ENCODE measurements at places on chromosomes 4 and X. TPM values are rescaled to one million over a fixed set of nuclear protein-coding genes. Genes with fewer than 3 reads are reported as not detected.

DOK7 gene
- not detected for total RNA-seq

HTN3 gene
- total RNA-seq: not detected

TSPAN7 gene
- total RNA-seq: 0.34 TPM

PCDH18 gene
- 0.15 TPM for total RNA-seq

HOPX gene
- total RNA-seq: 93.4 TPM

SYNPO2 gene
- 0.93 TPM for total RNA-seq

DIPK2B gene
- not detected for total RNA-seq

NOX1 gene
- total RNA-seq: not detected

CLNK gene
- not detected for total RNA-seq

PIGA gene
- 21.3 TPM for total RNA-seq

CORIN gene
- 0.49 TPM for total RNA-seq

MBNL3 gene
- 15.0 TPM for total RNA-seq

TMEM150C gene
- total RNA-seq: not detected

VSIG4 gene
- total RNA-seq: not detected

CT45A2 gene
- not detected for total RNA-seq

EDNRA gene
- not detected for total RNA-seq

GSX2 gene
- total RNA-seq: not detected

CFP gene
- total RNA-seq: 26.9 TPM

PAGE5 gene
- not detected for total RNA-seq

FNIP2 gene
- total RNA-seq: 19.7 TPM

PNMA6F gene
- total RNA-seq: not detected

ADRA2C gene
- total RNA-seq: not detected

FRMPD3 gene
- not detected for total RNA-seq

CTAG1A gene
- not detected for total RNA-seq

ZNF732 gene
- total RNA-seq: not detected

SEC24D gene
- total RNA-seq: 71.5 TPM

PCDH10 gene
- not detected for total RNA-seq

GAGE2A gene
- not detected for total RNA-seq

GYG2 gene
- not detected for total RNA-seq

RBM46 gene
- not detected for total RNA-seq

TMEM154 gene
- total RNA-seq: 39.4 TPM

VEGFD gene
- total RNA-seq: not detected

PNMA6A gene
- 0.74 TPM for total RNA-seq

PLAC8 gene
- 200 TPM for total RNA-seq

HTR2C gene
- total RNA-seq: not detected

SLC34A2 gene
- total RNA-seq: not detected

RPS6KA3 gene
- total RNA-seq: 82.9 TPM

PFKFB1 gene
- 0.15 TPM for total RNA-seq

CXCL8 gene
- 9.1 TPM for total RNA-seq

NKX6-1 gene
- total RNA-seq: not detected

PHKA1 gene
- total RNA-seq: 1.8 TPM

NRK gene
- total RNA-seq: not detected

PRSS12 gene
- not detected for total RNA-seq

RNF175 gene
- not detected for total RNA-seq

CITED1 gene
- total RNA-seq: not detected

LUZP4 gene
- total RNA-seq: not detected

SLITRK2 gene
- not detected for total RNA-seq

PCDH7 gene
- total RNA-seq: not detected

XKRX gene
- 0.39 TPM for total RNA-seq

Data from T-helper 1 cell treated with Interleukin-12 subunit alpha and Interleukin-12 subunit beta and Interleukin-4 antibody, amounts not matched to agents 30 ng/mL and 1 ng/mL, for 36 hours (primary cell).